ELR (cell line): ENCODE measurements at places on chromosomes 3 and 15.
A peak's percentile ranks its signal among the peaks of the same experiment; 100 is the strongest.

GRCh38 chr3:140766465-140766864 is 88.6 kb downstream of the TRIM42 start:
- DNase-seq: no peak

DNA sequence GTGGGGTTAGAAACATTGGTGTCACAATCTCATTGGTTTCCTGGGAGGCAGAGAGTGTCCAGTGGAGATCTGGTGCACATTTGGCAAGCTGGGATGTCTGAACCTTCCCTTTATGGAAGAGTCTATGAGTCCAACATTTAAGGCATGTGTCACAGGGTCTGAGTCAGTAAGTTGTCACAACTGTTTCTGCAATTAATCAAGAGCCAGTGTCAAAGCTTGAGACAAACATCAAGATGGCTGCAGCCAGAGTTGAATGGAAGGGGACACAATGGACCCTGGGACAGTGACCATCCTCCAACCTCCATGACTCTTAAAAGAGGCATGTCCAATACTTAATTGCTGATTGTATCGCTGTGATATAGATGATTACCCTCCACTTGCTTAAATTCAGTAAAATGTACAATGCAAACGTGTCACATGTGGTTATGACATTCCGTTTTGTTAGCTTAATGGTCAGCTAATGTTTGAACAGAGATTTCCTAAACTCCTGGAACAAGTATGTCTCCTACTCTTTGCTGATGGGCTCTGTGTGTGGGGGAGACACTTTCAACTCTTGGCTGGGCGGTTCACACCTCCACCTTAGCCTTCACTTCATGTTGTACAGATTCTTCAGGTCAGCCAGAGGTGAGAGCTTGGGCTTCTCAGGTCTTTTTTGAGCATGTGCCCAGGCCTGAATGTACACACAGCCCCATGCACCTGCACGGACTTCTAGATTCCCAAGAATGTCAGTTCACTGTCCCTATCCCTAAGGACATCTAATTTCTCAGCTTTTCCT is 79.9 kb upstream of the PRR23E start:
- no peak for DNase-seq

DNA sequence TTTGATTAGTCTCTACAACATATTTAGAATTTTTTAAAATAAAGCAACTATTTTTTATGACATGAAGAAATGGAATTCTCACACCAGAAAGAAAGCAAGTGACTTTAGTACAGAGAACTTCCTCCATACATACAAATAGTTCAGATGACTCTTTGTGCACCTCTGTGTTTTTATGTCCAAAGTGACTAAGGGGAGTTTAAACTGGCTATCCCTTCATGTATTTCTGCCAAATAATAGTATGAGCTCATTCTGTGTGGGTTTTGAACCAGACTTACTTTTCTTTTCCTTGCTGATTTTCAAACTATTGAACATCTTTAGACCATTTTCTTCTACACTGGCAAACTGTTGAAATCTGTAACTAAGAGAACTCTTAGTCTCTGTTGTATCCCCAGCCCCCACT is 196.3 kb downstream of the EPHA3 start:
- DNase-seq: no peak

GRCh38 chr15:73747847-73748590 is 5.1 kb downstream of the INSYN1 start:
- no peak for DNase-seq

- no peak for DNase-seq
Observed at GRCh38 chr3:82031596-82031995, 270.2 kb upstream of the GBE1 start.

- DNase-seq: no peak
Observed at GRCh38 chr15:101368086-101368780, 73.2 kb upstream of the SNRPA1 start.

- DNase-seq: no peak
Observed at GRCh38 chr3:189690672-189691071, 59.5 kb downstream of the TP63 start.

- DNase-seq: peak; percentile 64
Observed at GRCh38 chr3:151307583-151308488, 8.8 kb downstream of the GPR87 start.

GRCh38 chr3:63762934-63763550 is 56.1 kb upstream of the C3orf49 start:
- peak; percentile 39 for DNase-seq

DNA sequence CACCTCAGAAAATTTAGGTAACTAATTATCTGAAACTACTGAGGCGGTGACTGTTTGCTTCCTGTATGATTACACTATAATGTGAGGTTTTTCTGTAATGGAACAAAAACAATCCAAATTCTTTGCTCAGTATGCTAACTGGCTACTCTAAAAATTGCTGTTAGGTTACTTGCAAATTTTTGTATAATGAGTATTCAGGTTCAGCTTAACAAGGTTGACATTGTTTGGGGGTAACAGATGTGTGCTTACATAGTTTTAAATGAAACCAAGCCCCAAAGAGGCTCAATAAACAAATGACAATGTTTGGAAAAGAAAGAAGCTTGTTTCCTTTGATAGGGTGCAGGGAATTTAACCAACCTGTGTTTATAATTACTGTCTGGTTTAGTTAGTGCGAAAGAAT is 414.5 kb upstream of the MDFIC2 start:
- peak; percentile 53 for DNase-seq

- no peak for DNase-seq
Observed at GRCh38 chr3:130428871-130429712, 83.6 kb downstream of the COL6A5 start.

DNA sequence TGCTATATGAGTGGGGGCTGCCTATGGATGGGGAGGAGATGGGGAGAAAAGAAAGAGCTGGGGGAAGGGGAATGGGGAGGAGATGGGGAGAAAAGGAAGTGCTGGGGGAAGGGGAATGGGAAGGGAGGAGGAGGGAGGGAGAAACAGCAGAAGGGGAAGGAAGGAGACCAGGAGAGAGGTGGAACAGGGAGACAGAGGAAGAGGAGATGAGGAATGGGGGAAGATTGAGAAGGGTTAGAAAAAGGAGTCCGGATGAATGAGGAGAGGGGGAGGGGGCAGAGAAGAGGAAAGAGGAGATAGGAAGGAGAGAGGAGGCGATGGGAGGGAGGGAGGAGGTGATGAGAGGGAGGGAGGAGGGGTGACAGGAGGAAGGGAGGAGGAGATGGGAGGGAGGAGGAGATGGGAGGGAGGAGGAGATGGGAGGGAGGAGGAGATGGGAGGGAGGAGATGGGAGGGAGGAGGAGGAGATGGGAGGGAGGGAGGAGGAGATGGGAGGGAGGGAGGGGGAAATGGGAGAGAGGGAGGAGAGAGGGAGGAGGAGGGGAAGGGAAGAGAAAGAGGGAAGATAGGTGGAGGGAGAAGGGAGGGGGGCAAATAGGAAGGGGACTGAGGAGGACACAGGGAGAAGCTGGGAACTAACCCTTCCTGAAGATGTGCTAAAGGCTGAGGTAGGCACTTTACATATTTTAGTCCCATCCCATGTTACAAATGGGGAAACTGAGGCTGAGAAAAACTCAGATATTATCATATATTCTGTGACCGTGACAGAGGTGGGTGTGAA is 6.6 kb upstream of the BCL2L10 start:
- DNase-seq: no peak

GRCh38 chr15:61534986-61535385 is 305.9 kb upstream of the RORA start:
- no peak for DNase-seq

DNA sequence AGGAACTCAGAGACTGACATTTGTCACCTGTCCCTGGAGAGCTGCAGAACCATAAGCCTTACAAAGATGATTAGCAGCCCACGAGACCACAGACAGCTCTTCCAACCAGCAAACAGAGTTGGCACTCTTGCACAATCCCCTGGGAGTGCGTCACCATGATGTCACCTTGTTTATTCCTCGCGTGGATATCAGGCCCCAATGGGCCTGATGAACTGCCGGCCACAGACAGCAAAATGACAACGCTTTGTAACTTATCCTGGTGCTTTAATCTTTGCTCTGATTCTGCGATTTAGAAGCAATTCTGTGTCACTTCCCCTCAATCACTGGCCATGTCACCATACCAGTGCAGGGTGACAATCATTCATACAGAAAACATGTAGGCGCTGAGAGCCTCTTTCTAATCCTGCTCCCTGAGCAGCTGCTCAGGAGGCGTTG is 89.2 kb downstream of the TAMM41 start:
- peak; percentile 30 for DNase-seq

DNA sequence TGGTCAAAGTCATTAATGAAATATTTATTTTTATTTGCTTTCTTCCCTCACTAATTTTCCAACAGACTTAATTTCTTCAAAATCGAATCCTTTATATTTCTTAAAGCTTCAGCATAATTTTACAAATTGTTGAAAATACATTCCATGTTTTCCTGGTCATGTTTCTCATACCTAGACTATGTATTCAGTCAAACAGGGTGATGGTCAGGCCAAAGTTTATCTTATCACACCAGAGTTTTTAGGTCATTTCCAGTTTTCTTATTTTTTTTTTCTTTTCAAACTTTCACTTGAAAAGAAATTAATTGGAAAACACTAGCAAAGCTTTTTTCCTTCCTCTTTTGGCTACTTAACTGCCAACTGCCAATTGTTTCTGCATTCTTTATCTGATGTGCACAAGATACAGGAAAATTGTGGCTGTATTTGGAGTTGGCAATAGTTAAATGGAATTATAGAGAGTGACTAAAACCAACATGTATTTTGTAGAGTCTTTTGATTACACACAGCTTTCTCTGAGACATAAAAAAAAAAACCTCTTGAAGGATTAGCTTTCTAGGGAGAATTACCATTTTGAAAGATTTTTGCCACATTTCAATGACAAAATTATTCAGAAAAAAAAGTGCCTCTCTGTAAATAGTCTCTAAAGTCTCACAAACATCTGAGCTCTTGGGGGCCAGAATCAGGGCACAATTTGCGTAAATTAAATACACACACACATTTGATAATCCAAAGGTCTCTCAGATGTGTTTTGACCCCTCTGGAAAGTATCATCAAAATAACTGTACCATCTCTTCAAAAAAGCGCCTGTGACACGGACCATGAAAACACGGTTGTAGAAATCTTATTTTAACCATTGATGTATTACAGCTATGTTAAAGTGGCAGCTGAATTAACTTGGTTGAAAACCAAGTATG is 603.2 kb upstream of the KCNMB2 start:
- no peak for DNase-seq

DNA sequence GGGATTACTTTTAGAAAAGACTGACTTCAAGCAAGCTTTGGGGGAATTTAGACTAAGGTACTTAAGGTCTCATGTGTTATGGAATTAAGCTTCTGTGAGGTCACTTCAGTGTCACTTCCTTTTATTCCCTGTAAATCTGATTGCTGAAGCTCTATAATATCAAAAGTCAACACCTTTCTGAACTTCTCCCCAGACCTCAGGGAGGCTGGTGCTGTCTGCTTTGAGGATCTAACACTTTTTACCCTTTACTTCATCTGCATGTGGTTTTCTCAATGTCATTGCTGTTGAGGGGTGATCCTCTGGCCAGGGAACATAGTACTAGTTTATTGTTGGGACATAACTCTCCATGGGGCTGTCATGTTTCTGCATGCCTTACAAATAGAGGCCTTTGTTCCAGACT is 41.8 kb upstream of the RASGRF1 start:
- no peak for DNase-seq

DNA sequence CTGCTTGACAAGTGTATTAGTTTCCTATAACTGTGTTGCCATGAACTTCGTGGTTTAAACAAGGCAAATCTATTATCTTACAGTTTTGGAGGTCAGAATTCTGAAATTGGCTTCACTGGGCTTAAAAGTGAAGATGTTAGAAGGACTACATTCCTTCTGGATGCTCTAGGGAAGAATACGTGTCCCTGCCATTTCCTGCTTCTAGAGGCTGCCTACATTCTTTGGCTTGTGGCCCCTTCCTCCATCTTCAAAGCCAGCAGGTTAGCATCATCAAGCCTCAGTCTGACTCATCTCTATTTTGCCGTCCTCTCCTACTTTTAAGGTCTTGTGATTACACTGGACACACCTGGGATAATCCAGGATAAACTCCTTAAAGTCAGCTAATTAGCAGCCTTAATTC is 327.7 kb downstream of the SATB1 start:
- peak; percentile 12 for DNase-seq

GRCh38 chr3:106635826-106636225 is 741.4 kb upstream of the CCDC54 start:
- DNase-seq: no peak

DNA sequence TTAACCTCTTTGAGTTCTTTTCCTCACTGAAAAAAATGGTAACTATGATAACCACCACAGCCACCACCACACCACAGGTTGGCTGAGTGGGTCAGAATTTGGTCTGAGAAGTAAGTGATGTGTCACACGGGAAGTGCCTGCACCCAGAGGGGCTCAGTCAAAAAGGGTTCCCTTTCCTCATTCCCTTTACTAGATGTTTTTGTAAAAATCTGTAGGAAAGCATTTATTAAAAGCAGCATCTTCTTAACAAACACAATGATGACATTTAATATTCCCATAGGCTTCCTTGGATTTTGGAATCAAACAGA is 23.2 kb downstream of the CFAP92 start:
- no peak for DNase-seq

DNA sequence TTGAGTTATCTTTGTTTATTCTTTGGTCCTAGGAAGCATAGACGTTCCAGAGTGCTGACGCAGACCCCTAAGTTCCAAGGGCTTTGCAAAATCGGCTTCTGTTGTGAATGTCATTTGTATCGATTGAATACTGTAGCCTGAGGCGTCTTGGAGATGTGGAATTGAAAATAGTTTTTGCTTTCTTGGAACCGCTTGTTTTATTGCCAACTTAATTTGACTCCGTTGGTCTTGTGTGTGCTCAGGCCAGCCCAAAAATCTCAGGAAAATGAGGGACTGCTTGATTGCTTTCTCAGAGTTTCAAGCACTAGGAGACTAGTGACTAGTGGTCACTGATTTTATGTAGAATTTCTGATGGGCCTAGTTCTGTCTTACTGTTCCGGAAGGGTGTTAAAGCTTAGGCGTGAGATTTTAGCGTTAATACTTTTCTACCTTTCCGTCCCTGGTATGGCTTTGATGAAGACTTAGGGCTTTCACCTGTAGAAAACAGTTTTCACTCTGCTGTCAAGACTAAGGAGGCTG is 263 bp upstream of the UTS2B start:
- DNase-seq: peak; percentile 91

GRCh38 chr15:68699881-68700454 is 120.7 kb downstream of the ANP32A start:
- no peak for DNase-seq

DNA sequence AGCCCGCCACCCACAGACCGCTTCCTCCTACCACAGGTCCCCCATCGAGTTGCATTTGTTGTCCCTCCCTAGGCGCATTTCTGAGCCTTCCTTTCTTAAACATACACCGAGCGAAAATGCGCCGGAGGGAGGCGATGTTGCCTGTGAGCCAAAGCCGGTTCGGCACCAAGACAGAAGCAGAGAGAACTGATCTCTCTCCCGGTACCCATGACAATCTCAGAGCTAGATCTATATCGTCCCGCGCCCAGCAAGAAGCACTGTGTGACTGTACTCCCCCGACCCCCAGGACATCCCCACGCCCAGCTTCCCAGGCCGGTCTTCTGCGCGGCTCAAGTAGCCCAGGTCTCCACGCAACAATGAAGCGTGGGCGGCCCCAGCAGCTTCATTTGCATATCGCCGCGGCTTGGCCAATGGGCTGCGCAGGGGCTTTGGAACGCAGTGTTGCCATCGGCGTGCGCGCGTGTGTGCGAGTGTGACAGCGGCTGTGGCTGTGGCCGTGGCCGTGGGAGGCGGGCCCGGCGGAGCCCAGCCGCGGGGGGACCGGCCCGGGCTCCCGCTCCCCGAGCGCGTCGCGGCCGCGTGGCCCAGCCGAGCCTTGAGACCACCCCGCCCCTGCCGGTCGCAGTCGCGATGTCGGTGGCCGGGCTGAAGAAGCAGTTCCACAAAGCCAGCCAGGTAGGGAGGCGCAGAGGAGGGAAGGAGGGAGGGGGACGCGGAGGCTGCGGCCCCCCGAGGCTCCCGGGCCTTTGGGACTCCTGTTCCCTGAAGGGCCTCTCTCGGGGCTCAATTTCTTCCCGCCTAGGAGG is at the start of gene SH3GL3:
SH3GL3 (plus strand) TSS at position 438 of the 806 bp plus-strand sequence; CDS start at position 631, 193 bp downstream.
- peak; percentile 73 for DNase-seq
